IMR-90 (cell line): ENCODE measurements at places on chromosomes 11 and 22.

DNA sequence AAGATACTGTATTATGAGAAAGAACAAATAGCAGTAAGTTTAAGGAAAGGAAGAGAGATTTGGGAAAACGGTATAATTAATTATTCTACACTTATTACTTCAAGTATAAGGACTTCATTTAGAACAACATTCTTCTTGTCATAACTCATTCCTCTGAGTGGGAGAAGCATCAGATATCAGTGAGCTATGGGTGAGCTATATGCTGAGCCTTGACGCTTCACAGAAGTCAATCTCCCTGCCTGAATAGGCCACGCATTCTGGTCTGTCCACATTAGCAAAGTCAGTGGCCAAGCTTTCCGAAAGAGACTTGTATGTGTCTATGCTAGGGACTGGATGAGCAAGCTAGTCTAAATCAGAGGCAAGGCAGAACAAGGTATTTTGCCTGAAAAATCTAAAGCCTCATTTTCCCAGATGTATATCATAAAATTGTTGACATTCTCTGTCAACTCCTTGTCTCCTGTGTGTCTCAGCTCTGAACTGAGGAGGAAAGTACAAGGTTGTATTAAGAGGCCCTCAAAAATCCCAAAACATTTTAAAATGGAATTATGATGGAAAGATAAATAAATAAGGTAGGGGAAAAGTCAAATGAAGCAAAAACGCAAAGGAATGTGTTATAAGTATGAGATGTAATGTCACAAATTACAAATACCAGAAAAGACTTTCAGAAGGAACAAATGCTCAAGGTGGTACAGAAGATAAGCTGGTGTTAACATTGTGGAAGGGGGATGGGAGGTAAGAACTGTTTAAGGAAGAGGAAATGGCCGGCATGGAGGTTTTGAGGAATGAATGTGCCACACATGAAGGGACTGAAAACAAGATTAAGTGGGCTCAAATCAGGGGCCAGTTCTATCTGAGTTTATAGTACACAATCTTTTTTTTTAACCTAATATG, 1.4 kb downstream of the OR52N2 start:
- no peak for DNase-seq
- H3K4me1 ChIP-seq = no peaks in the 10 kb centered on the region
- H3K36me3 ChIP-seq = no peaks in the 10 kb centered on the region
- H3K27me3 ChIP-seq = peaks cover 5% of the 10 kb centered on the region
- H3K27ac ChIP-seq = no peak overlapping the region

- H3K27me3 ChIP-seq = peaks cover 47% of the 10 kb centered on the region
- no peaks in the 10 kb centered on the region for H3K4me1 ChIP-seq
- no peaks in the 10 kb centered on the region for H3K36me3 ChIP-seq
- no peak for DNase-seq
- no peak overlapping the region for H3K4me3 ChIP-seq
- no peak overlapping the region for H3K27ac ChIP-seq
These were observed 528.1 kb downstream of the MN1 start for GRCh38 chr22:27273436-27273835.

GRCh38 chr11:65390996-65391395, 4.6 kb downstream of the FRMD8 start:
- peaks cover 32% of the 10 kb centered on the region; the same call in 1 of the 2 replicates for H3K36me3 ChIP-seq
- DNase-seq = peak; percentile 37
- H3K4me3 ChIP-seq = no peak overlapping the region
- H3K4me1 ChIP-seq = peaks cover 25% of the 10 kb centered on the region
- peak overlapping the region; percentile 73 for H3K27ac ChIP-seq

- H3K27me3 ChIP-seq = no peaks in the 10 kb centered on the region; the same call in 1 of the 2 replicates
- H3K36me3 ChIP-seq = no peaks in the 10 kb centered on the region
- no peak overlapping the region for H3K4me3 ChIP-seq
- no peak overlapping the region for H3K27ac ChIP-seq
- peak; percentile 45 for DNase-seq
These were observed 3.8 kb upstream of the OR5A2 start for GRCh38 chr11:59429924-59430516.
